Stimulated activated naive CD8-positive, alpha-beta T cell treated with anti-CD3 and anti-CD28 coated beads, Interleukin-15, amount 100 ng/mL, for 72 hours (primary cell): ENCODE measurements at places on chromosomes 5 and 9.

GRCh38 chr9:137192859-137193258 lies 4.4 kb downstream of the SSNA1 start:
- no peak for DNase-seq

DNA sequence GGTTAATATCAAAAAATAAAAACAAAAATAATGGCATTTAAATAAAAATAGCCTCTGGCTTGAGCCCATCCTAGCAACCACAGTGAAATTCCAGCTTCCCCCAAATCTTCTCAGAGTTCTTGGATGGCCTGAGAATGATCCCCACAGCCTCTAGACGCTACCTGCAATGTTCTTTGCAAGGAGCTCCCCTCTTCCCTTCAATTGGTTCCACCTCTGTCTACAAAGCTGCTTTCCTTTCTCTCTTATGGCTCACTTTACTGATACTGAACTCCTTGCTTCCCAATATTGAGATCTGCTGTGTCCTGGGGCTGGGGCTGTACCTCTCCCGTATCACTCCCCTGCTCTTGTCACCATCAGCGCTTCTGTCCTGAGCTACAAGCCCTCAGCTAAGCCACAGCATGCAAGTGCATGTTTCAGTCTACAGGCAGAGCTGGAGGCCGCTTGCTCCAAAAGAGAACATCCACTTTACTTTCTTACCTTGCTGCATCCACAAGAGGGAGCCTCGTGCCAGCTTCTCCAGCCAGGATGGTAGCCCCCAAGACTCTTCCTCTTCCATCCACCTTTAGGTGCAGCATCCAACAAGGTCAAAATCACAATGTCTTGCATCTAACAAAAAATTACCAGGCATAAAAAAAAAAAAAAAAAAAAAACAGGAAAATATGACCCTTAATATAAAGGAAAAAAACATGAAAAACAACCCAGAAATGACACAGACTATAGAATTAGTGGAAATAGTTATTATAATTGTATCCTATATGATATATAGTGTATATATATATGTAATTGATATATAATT lies 57.4 kb upstream of the PRSS3 start:
- no peak for DNase-seq

- DNase-seq: no peak
Measured at GRCh38 chr9:76203373-76203772, 190.9 kb downstream of the RFK start.

GRCh38 chr5:139633295-139634027 lies 14.7 kb upstream of the CXXC5 start:
- peak; percentile 64 for DNase-seq

GRCh38 chr9:92446536-92446935 lies 22.3 kb upstream of the OMD start:
- DNase-seq: no peak

GRCh38 chr5:177447611-177448243 lies 1.1 kb downstream of the PRR7 start:
- DNase-seq: no peak

- no peak for DNase-seq
Measured at GRCh38 chr5:86885489-86886230, 267.9 kb downstream of the COX7C start.

GRCh38 chr9:105500108-105500766 lies 52.4 kb downstream of the FSD1L start:
- DNase-seq: no peak

- DNase-seq: no peak
Measured at GRCh38 chr5:92337772-92338234, 954.7 kb upstream of the ARRDC3 start.

DNA sequence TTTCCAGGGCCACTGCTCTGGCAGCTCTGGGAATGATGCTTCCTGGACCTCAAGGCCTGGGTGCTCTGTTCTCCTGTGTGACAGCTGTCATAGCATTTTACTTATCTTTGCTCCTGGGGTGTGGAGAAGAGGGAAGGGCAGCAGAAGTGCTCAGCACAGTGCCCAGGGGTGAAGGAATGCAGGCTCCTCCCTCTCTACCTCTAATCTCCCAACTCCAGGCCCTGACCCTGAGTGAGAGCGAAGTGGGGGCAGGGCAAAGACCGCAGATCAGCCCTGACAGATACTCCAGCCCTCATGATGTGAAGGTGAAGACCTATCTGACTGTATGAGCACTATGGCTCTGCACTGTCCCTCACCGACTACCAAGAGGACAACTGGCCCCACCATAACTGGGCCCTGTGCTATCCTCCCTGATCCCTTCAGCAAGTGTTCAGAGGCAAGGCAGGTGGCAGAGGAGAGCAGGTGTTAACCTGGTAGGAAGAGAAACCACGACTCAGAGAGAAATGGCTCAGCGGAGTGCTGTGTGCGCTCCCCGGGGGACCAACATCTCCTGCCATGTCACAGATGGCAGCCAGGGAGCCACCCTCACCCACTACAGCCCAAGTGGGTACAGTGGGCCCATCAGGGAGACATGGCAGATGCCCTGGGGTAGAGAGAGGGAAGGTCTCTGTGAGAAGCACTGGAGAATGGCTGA lies 16.8 kb downstream of the ACSL6 start:
- DNase-seq: no peak

DNA sequence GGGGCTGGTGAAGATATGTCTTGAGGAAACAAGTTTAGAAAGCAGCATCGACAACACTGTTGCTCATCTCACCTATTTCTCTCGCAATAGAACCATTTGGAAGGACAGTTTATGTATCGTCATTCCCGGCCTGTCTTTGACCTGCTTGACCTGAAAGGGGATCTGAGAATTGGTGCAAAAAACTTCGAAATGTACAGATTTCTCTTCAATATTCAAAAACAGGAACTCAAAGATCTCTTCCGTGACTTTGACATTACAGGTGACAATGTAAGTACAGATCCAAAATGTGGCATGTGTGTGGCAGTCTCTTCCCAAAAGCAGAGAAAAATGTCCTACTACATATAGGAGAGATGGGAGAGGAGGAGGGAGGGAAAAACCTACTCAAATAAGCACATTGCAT lies 6.5 kb downstream of the EFCAB9 start:
- no peak for DNase-seq

GRCh38 chr5:93911609-93912008 lies 170.2 kb upstream of the POU5F2 start:
- DNase-seq: no peak

DNA sequence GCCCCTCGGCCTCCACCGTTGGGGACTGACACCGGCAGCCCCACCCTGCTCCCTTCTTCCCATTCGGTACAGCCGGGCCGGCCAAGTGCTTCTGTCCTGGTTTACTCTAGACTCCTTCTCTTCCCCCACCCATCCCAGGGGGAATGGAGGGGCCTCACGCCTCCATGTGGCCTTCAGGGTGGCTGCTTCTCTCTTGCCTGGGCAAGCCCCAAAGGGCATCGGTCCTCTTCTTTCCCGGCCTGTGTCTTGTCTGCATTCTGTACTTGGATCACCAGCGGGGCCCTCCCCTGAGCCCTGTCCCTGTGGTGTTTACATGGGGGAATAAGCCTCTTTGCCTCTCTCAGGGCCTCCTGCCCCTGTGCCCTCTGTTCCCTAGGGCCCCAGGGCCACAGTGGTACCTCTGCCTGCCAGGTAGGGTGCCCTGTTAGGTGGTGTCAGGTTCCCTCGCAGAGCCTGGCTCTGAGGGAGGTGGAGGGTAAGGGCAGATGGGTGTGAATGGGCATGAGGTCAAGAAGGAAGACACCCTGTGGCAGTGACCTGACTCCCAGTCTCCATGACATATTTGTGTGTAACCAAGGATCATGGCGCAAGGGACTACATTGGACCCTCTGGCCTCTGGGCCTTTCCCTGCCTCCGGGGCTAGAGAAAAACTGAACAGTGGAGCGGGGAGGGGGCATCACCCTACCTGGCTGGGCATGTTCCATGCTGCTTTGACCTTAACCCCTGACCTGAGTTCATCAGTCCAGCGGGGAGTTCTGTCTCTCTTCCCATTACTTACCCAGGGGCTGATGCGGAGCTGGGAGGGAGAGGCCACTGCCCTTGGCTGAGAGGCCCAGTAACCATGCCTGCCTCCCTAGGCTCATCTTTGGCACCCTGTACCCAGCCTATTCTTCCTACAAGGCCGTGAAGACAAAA lies 1.6 kb downstream of the REEP2 start:
- no peak for DNase-seq

DNA sequence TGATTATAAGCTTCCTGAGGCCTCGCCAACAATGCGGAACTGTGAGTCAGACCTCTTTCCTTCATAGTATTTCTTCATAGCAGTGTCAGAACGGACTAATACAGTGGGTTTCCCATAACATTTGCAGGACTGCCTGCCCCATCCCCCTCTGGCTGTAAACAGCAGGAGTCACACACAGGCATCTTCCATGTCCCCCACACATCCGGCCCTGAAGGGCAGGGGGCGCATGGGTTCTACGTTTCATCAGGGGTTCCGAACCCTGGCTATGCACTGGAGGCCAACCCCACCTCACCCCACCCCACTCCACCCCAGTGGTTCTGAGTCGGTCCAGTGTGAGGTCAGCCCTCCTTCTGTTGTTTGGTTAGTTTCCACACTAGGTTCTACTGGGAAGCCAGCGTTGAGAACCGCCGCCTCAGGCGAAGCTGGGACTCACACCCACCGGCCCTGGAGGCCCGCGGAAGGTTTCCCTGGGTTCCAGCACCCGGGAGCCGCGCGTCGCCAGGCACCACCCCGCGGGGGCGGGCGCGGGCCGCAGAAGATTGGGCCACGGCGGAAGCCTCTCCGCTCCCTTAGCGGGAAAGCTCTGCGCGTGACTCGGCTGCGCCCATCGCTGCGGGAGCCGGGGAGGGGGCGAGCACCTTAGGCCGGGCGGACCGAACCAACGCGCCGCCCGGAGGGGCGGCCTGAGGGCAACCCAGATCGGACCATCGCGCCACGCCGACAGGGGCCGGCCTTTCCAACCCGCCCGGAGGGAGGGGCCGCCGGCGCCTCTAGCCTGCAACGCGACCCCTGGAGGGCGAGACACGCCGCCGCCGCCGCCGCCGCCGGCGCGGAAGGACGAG lies at the start of gene RUSC2:
RUSC2 (plus strand) TSS at position 799 of the 842 bp plus-strand sequence. CDS start 56,411 bp downstream, outside the sequence.
- peak; percentile 79 for DNase-seq

DNA sequence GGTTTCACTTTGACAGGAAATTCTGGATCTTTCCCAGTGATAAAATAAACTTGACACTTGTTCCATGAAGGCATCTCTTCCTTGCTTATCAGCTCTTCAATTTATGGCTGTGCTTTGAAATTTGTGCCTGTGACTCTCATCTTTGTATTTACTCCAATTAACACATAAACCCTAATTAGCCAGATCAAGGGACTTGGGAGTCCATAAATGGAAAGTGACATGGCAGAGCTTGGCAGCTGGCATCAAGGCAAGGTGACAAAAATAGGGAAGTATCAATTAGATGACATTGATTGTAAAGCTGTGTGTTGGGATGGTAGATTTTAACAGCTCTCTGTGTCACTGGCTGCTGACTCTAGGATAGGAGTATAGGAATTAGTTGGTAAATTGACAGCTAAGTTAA lies 133.9 kb downstream of the PBX3 start:
- no peak for DNase-seq

- no peak for DNase-seq
Measured at GRCh38 chr9:128554155-128554862, 1.9 kb downstream of the SPTAN1 start.

- no peak for DNase-seq
Measured at GRCh38 chr9:136201609-136202453, 3.1 kb downstream of the LHX3 start.

DNA sequence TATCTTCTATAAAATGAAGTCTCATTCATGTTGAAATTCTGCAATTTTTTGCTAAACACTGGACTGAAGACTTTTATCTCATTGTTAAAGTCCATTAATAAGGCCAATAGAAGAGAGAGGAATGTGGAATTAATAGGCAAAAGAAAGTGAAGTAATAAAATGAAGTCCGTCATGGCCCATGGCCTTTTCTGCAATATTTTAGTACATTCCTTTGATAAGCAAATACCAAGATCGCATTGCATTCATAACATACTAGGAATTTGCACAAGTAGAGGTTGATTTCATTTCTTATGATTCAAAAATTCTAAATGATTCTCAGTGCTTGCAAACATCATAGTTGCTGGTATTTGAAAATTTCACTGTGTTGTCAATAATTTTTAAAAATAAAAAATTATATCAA lies 664.0 kb downstream of the NR2F1-AS1 start:
- DNase-seq: no peak

DNA sequence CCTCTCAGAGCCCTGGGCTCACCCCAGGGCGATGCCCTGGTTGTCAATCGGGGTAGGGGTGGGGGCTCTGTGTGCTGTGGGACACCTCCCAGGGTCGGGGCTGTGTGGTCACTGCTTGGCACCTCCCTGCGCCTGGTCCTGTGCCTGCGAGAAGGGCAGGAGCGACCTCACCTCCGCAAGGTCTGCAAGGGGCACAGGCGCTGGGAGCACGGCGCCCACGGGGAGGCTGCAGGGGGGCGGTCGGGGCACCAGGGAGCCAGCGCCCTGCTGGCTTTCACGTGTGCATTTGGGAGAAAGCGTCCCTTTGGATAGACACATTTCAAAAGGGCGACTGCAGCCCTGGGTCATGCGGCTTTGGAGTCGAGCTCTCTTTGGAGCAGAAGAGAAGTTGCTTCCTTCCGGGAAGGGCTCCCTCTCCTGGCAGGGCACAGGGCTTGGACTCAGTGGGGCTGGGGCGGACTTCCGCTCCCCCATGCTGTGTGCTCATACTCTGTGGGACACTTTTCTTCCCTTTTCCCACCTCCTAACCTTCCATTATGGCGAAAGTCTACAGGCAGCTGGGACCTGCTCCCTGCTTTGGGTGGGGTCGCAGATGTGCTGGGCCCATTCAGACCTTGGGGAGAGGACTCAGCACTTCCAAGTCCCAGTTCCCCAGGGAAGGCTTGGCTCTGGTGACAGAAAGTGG lies 52.9 kb upstream of the SLC28A3 start:
- no peak for DNase-seq

GRCh38 chr9:137804908-137805630 lies 72.5 kb upstream of the CACNA1B start:
- DNase-seq: no peak

GRCh38 chr5:128038643-128039042 lies 44.9 kb upstream of the SLC12A2 start:
- no peak for DNase-seq

GRCh38 chr9:113417370-113417769 lies 6.8 kb downstream of the C9orf43 start:
- DNase-seq: no peak

GRCh38 chr5:82307451-82307850 lies 29.3 kb upstream of the RPS23 start:
- no peak for DNase-seq

GRCh38 chr5:16773991-16774390 lies 157.2 kb upstream of the RETREG1 start:
- DNase-seq: no peak

- DNase-seq: no peak
Measured at GRCh38 chr5:57119031-57119430, 54.8 kb upstream of the GPBP1 start.

DNA sequence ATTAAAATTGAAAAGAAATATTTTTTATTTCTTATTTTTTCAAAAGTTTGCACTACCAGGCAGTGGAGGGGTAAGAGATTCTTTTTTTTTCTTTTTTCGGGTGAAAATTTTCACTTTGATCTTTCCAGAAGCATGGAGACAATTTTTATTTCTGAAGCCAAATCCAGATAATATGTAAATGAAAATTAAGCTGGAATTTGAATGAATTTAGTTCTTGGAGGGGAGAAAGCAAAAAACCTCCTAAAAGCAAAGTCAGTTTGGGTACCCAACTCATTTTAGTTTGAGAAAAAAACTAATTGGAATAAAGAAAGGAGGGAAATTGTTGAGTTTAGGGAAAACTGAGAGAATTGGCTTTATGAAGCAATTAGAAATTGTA lies 872 bp downstream of the ZNF618 start:
- DNase-seq: no peak

GRCh38 chr9:121292051-121292450 lies 24.1 kb downstream of the GSN start:
- DNase-seq: no peak
